ENCODE measurements at places on chromosomes 7 and 10.
A peak's percentile ranks its signal among the peaks of the same experiment; 100 is the strongest.

GRCh38 chr7:113113912-113114311, 4.4 kb downstream of the SMIM30 start:
- DNase-seq, result no peak

DNA sequence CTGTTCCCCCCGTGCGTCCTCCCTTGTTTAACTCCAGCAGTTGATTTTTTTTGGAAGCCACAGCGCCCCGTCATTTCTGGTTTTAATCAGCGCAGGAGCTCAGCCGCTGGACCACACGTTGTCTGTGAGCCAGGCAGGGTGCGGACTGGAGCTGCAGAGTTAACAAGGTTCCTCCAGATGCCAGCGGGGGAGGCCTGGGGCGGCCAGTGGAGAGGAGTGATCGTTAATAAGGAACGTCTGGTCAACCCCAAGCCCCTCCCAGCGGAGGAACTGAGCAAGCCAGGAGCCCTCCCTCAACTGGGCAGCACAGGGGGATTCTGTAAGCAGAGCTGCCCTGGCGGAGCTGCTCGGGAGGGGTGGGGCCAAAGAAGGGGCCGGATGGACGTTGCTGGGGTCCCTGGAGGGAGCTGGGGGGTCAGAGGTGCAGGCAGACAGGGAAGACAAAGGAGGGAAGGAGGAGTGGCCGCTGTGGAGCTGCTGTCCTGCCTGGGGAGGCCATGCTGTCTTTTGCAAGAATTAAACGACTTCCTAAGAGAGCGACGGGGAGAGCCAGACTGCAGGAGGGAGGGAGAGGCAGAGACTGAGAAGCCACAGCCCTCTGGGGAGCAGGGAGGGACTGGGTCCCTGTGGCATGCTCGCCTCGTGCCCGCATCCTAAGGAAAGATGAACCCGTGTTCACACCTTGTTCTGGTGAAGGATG, 537.1 kb upstream of the FOXK1 start:
- DNase-seq, result peak; percentile 81

GRCh38 chr10:62000037-62000603, 98.6 kb downstream of the ARID5B start:
- DNase-seq, result no peak

DNA sequence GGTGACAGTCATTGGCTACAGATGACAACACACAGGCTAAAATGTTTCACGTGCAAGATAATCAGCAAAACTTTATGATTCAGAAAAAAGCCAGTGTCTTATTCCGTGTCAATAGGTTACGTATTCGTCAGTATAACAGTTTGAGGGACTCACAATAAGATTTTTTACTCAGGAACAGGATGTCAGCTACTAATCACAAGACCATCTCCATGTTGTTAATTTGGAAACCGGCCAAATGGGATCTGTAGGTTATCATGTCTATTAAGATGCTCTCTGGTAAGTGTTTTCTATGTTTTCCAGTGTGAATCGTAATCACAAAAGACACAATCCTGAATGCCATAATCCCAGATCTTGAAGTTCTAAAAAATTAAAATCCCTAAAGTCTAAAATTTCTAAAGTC, 197.3 kb downstream of the ETV1 start:
- no peak for DNase-seq

DNA sequence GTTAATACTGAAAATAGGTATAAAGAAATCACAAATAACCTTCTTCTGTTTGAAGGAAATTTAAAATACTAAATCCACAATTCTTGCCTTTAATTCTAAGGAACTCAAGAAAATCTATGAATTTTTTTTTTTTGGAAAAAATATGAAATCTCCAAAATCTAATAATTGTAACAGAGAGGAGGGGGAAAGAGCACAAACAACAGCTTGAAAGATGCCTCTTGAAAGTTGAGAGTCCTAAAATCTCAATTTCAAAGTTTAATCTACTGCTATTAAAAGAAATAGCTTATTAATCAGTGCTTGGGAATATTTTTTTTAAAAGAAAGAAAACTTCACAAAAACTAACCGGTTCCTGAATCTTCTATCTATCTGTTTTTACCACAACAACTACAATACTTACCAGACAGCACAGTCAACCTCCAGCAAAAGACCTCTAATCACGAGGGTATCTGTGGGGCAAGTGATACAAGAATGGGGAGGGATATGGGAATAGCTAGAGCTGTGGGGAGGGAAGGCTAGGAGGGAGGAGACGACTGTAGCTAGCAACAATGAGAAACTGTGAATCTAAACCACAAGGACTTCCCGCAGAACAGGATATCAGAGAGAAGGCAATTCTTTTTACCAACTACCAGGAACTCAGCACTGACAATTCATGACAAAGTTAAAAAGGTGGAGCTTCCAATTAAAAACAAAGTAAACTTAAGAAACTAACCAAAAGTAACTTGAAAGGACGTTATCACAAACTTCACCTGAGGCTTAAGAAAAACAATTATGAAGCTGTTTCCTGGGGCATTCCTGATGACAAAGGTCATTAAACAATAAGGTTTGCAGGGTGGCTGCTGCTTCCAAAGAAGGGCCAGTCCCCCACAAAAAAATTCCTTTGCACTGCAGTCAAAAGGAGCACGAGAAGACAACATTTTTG, at the start of gene USP54:
Gene USP54 (minus strand): TSS at position 462 of the 919 bp plus-strand sequence. CDS start 15,684 bp downstream, outside the sequence.
- no peak for DNase-seq

- DNase-seq, result no peak
Observed at GRCh38 chr10:110431659-110432058, 66.0 kb upstream of the DUSP5 start.

- DNase-seq, result no peak
Observed at GRCh38 chr7:85489498-85489897, 302.6 kb upstream of the SEMA3D start.

GRCh38 chr10:120493411-120494312, 36.6 kb downstream of the PLPP4 start:
- no peak for DNase-seq

DNA sequence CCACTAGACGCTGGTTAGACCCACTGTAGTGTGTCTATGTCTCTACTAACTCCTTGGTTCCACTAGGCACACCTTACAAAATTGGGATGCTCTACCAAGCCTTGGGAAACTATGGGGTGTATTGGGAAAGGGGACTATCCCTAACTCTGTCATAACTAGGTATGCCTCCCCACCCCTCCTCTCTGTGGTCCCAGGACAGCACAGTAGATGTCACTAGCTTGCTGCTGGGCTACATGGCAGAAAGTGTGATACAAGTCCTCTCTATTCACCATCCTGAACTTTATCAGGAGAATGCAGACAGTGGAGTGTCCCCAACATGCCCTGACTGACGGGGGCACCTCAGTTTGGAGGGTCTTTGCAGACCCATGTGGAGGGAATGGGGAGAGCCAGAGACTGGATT, 30.3 kb upstream of the TMEM273 start:
- DNase-seq, result no peak

DNA sequence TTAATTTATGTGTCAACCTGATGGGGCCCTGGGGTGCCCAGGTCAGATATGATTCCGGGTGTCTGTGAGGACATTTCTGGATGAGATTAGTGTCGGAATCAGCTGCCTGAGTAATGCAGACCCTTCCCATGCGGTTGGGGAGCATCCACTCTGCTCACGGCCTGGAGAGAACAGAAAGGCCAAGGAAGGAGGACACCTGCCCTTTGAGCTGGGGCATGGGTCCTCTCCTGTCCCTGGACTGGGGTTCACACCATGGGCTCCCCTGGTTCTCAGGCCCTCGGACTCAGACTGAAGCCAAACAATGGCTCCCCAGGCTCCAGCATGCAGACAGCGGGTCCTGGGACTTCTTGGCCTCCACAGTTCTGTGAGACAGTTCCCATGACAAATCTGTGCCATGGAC, 94.3 kb downstream of the BMS1 start:
- no peak for DNase-seq

DNA sequence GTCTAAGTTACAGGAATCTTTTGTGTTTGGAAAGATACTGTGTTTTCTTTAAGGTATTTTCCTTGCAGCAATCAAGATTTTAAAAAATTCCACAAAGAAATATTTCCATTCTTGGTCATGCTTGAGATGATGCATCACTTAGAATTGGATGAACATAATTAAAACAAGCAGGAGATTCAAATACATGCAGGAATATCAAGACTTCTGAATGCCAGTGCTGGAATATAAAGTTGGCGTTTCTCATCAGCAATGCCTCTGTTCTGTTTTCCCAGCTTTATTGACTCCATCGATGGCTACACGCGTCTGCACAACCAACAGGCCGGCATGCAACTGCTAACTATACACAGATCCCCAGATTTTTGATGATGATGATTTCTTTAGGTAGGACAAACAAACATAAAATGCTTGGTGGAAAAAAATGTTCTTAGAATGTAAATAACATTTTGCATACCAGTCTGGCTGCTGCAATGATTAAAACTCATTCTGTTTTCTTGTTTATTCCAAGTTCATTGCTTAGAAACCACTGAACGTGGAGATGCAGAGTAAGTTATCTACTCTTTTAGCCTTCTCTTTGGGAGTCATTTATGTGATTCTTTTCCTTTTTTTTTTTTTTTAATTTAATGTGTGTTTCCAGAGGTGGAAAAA, 91.3 kb upstream of the FAM171A1 start:
- no peak for DNase-seq

DNA sequence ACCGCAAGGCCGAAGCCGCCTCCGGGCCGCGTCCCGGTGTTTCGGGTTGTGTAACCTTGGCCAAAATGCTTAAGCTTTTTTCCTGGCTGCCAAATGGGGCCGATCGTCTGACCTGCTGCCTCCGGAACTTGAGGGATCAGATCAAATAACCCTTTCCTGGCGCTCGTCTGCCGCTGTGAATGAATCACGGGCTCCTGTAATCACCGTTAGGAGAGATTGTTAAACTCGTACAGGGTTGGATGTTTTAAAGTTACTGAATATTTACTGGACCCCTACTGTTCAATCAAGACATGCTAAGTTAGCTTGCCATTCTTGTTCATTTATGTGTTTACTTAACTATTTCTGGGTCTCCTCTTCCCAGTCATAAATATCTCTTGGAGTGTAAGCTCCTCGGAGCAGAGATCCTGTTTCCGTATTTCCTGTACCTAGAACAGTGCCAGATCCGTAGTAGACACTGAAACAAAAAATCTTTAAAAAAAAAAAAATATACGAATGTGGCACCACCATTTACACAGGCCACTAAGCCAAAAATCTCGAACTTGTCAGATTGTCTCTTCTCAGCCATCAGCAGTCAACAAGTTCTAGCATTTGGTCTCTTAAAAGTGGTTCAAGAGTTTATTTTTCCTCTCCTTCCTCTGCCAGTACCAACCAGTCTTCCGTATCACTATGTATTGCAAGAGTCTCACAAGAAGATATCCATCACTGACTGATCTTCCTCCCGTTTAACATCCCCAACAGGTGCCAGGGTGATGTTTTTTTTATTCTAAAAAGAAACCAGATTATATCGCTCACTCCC, 650 bp upstream of the TM9SF3 start:
- peak; percentile 90 for DNase-seq

GRCh38 chr7:73364006-73364728, 36.2 kb downstream of the FKBP6 start:
- DNase-seq, result no peak

- no peak for DNase-seq
Observed at GRCh38 chr7:16880554-16880953, 1.2 kb downstream of the AGR3 start.

- DNase-seq, result peak; percentile 81
Observed at GRCh38 chr7:74269757-74270277, 15.6 kb upstream of the RFC2 start.

DNA sequence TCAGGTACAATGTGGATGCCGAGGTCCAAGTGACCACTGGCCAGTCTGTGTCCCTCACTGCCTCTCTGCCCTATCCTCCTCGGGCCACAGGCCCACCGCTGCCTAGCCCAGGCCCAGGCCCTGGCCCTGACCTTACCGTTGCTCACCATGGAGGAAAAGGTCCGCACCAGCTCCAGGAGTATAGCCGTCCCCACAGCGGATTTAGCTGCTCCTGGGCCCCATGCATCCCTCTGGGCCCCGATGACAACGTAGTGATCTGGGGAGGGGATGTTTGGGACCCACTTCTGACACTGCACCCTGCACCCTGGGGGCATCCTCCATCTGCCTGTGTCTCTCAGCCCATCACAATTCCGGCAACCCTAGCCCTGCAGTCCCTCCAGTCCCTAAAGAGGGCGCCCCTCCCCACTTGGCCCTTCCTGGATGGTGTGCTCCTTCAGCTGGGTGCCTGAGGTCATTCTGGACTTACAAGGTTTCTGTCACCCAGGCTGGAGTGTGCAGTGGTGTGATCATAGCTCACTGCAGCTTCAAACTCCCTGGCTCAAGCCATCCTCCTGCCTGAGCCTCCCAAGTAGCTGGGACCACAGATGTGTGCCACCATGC, 12.1 kb downstream of the TFR2 start:
- DNase-seq, result no peak

- DNase-seq, result no peak
Observed at GRCh38 chr10:92387289-92387940, 96.4 kb downstream of the MARCHF5 start.

DNA sequence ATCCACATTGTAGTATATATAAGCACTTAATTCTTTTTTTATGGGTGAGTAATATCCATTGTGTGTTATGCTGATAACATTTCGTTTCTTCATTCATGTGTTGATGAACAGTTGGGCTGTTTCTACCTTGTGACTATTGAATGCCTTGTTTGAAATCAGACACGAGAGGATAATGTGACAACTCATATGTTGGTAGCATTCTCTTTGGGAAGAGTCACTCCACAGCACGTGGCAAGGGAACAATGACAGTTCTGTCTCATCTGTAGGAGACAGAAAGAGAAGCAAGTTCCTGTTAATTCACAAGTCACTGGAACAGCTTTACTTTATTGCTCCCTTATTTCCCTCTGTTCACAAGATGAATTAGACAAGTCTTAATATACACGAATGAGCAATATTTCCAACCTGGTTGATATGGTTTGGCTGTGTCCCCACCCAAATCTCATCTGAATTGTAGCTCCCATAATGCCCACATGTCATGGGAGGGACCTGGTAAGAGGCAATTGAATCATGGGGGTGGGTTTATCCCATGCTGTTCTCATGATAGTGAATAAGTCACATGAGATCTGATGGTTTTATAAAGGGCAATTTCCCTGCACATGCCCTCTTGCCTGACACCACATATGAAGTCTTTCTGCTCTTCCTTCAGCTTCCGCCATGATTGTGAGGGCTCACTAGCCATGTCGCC, 125.3 kb downstream of the SEC23IP start:
- DNase-seq, result no peak

- no peak for DNase-seq
Observed at GRCh38 chr7:98107313-98107721, 655 bp downstream of the LMTK2 start.

- DNase-seq, result no peak
Observed at GRCh38 chr7:11935905-11936304, 103.9 kb upstream of the THSD7A start.

DNA sequence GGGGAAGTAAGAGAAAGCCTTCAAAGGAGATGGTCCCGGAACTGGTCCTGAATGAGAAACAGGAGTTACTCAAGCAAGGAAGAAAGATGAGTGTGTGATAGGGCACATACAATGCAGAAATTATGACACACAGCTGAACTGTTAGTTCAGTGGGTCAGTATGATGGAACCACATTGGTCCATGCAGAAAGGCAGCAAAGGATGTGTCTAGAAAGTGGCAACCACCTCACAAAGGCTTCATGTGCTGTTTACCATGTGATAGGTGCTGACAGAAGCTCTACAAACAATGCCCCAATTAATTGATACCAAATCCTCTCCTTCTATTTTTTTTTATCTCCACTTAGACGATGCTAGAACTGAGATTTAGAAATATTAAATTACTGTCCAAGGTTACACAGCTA, 258.3 kb downstream of the RELN start:
- no peak for DNase-seq

GRCh38 chr7:100130608-100131453, 4.1 kb downstream of the MBLAC1 start:
- DNase-seq, result peak; percentile 95

Data from aorta (tissue), 5 donors.